ENCODE measurements at places on chromosomes 3 and 15.

DNA sequence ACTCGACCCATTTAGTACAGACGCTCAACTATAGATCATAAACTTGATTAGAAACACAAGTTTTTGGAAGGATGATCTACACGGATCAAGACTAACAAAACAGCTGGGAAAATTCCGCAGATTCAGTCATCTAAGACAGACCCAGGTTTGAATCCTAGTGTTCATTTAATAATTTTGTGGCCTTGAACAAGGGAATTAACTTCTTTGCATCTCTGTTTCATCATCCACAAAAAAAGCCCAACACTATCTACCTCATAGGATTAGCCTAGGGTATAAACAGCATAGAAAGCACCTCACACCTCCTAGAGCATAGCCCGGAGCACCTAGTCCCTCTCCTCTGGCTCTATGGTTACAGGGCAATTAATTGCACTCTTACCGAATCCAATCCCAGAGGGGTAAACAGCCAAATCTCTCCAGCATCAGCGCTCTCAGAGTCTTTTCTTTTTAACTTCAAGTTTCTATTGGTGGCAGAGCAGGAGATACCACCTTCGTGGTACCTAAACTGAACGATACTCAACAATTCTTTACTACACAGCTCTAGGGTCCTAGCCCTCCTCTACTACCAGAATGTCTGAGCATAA is 3.5 kb downstream of the TBL1XR1 start:
- no peak for DNase-seq

DNA sequence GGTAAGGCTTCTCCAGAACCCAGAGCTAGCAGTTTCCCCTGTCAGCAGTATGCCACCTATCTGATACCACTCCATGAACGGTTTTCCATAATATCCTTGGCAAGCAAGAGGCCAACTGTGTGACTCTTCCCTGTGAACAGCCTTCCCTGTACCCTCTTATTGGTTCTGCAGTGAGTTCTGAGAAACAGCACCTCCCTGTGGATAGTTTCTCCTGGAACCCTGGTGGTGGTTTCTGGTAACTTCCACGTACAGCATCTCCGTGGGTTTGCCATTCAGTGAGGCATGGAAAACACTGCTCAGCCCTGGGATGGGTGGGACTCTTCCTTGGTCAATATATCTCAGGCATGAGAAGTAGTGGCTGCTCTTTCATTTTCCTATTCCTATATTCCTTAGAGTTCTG is 19.4 kb upstream of the SERPINI2 start:
- DNase-seq: no peak

DNA sequence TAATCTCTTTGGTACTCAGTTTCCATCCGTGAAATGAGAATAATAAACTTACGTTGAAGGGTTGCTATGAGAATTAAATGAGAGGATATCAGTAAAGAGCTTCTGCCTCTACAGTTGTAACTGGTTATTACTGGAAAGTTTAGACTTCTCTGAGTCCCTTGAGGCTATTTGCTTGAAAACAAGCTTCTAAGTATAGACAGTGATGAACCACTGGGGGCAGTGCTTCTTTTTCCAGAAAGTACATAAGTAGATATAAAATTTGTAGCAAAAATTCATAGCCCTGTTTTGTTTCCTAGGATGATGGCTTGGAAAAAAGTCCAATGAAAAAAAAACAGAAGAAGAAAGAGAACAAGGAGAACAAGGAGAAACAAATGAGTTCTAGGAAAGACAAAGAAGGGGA is 87.1 kb downstream of the RGMA start:
- DNase-seq: no peak

- DNase-seq: no peak
Measured at GRCh38 chr15:69288531-69289341, 10.0 kb upstream of the PAQR5 start.

DNA sequence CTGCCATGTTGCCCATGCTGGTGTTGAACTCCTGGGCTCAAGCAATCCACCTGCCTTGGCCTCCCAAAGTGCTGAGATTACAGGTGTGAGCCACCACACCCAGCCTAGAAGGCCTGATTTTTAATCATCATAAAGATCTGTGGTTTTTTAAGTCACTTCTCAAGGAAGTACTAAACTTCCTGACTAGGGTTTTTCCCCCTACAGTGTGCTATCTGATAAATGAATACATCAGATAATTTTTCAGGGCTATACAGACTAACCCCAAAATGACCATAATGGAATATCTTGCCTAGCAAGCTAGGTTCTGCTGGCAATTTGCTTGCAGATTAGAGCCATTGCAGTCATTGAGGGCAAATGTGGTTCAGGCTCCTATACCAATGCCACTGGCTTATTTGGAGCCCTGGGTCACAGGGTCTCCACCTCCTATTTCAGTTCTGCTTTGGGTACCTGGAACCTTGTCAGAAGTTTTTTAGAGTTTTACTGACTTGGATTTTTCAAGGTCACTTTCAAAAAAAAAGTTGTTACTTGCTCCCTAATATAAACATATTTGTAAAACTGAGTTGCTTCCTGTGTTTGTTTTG is 80.8 kb downstream of the SLC49A4 start:
- no peak for DNase-seq

GRCh38 chr3:121895121-121895520 is 920 bp downstream of the SLC15A2 start:
- DNase-seq: no peak

GRCh38 chr3:180063783-180064182 is 27.0 kb upstream of the PEX5L start:
- no peak for DNase-seq

GRCh38 chr3:121739902-121740301 is 9.6 kb downstream of the GOLGB1 start:
- no peak for DNase-seq

DNA sequence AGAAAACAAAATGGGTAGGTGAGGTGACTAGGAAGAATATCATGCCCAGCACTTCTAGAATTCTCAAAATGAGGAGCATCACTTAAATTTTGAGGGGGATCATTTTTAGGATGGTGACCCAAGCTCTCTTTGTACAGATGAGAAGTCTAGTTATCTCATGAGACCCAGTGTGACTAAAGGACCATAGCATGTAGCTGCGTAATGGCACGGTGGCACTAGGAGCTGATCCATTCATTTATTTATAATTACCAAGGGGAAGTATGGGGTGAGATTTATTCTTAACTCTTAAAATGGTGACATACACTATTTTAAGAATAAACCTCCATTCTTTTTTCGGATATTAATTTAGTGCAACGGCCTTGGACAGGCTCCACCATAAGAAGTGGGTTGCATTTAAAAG is 8.3 kb downstream of the IQGAP1 start:
- no peak for DNase-seq

- no peak for DNase-seq
Measured at GRCh38 chr15:94080989-94081605, 150.3 kb upstream of the MCTP2 start.

GRCh38 chr3:128281056-128281455 is 127.8 kb downstream of the EEFSEC start:
- DNase-seq: no peak

- no peak for DNase-seq
Measured at GRCh38 chr15:68767833-68768232, 52.9 kb downstream of the ANP32A start.

GRCh38 chr3:53077476-53078220 is 31.8 kb upstream of the SFMBT1 start:
- no peak for DNase-seq

GRCh38 chr15:83954506-83954905 is 281.1 kb upstream of the GOLGA6L4 start:
- DNase-seq: no peak

- DNase-seq: no peak
Measured at GRCh38 chr15:91407269-91407889, 307.3 kb downstream of the SV2B start.
